ENCODE measurements at places on chromosomes 3 and 15.

GRCh38 chr3:110542552-110543150, 529.0 kb upstream of the NECTIN3 start:
- DNase-seq: no peak

- DNase-seq: no peak
Measured at GRCh38 chr3:175392653-175393052, 533.5 kb downstream of the NAALADL2 start.

- no peak for DNase-seq
Measured at GRCh38 chr3:113659101-113659541, 37.3 kb downstream of the USF3 start.

GRCh38 chr15:29309139-29309538, 39.5 kb upstream of the NSMCE3 start:
- DNase-seq: no peak

GRCh38 chr3:5022187-5022965, 43.1 kb downstream of the BHLHE40 start:
- no peak for DNase-seq

DNA sequence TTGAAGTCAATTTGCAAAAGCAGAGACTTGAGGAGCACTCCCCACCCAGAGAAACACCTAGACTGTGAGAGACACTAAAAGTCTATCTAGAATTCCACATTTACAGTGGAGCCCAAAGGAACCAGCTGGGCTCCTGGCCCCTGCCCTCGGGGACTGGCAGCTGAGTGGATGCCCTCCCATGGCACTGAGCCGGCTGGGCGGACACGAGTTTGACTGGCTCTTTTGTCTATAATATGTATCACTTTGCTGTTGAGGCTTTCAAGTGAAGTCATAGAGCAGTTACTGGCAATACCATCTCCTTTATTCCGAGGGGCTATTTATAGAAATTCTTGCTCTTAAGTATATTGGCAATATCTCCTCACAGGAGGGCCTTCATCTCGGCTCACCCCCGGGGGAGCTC, 65.8 kb upstream of the TNFAIP8L3 start:
- no peak for DNase-seq

DNA sequence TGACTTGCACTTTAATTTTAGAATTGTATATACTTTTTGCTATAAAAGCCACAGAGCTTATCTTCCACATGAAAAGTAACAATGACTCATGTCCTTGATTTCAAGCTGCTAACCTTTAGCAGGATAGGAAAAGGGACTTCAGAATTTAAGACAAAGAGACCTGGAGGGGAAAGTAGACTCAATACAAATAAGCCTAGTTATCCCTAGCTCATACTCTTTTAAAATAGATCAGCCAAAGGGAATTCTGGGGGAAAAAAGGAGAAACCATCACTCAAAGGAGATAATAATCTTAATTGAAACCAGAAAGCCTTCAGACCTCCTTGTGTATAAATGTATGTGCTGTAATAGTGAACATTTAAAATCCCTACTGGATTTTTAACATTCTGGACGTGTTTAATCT, 930.3 kb downstream of the NTRK3 start:
- DNase-seq: no peak

Data from kidney capillary endothelial cell (primary cell).